ENCODE measurements at places on chromosomes 2 and 18.
A peak's percentile ranks its signal among the peaks of the same experiment; 100 is the strongest.

DNA sequence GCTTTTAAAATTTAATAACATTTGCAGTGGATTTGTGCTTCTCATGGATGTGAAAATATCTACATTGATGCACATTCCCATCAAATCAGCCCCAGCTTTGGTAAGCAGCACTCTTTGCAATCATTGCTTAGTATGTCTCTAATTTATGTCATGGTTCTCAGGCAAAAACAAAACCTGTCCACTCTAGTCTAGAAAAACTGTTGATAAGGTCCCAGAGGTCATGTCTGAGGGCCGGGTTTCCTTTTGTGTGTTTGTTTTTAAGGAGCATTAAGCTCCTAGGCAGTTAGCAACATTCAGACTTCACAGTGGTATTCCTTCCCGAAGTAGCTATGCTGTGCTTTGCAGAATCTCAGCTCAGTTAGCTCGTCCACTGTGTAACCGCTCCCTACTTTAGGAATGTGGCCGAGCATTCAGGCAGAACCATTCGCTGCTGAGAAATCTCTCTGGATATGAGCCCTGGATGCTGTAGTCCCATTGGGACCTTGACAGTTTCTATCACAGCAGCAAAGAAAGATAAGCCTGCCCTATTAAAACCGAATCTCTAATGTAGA is 4.0 kb downstream of the DIPK1C start:
- DNase-seq = no peak

GRCh38 chr18:73670039-73670438 is 477.6 kb downstream of the FBXO15 start:
- no peak for DNase-seq

DNA sequence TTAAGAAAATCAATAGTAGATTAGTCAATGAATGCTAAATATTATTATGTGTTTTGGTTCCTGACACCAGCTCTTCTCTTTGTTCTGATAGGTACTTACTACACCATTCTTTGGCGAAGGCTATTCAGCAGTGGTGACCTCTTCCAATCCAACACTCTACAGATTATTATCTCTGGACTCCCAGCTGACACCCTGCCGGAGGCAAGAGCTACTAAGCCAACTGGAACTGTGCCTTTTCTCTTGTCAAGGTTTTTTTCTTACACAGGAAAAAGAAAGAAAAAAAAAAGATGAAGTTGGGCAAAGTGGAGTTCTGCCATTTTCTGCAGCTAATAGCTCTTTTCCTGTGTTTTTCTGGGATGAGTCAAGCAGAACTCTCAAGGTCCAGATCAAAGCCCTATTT is 11.7 kb downstream of the CDH7 start:
- DNase-seq = no peak

- DNase-seq = no peak
Observed at GRCh38 chr2:221235941-221236340, 336.2 kb downstream of the EPHA4 start.

GRCh38 chr2:29954316-29954715 is 32.9 kb upstream of the ALK start:
- DNase-seq = no peak

- no peak for DNase-seq
Observed at GRCh38 chr18:43904209-43904837, 627.0 kb upstream of the SYT4 start.

GRCh38 chr18:49819823-49820671 is 6.7 kb upstream of the ACAA2 start:
- DNase-seq = no peak

DNA sequence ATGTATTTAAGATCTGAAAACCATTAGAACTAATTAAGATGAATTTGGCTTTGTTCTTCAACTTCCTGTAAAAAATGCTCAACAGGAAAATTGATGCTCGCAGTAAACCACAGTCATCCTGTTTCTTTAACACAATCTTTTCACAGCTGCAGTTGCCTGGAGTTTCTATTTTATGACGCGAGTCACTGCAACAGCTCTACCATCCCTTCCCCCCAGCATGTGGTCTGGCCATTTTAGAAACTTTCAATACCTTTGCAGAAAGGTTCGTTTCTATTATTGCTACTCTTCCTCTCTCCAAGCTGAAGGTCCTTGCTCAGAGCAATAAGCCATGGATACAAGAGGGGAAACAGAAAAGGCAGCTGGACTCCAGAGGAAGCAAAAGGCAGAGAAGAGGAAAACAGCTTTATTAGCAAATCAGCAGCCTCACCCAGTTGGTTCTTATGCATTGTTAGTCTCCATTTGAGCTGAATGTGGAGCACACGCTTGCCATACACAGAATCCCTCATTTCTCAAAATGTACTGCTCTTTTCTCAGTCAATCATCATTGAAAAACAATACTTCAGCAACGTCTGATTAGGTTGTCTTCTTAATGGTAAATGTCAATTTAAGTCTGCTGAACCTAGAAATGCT is 3.9 kb downstream of the WIPF1 start:
- DNase-seq = peak; percentile 47

GRCh38 chr2:55152475-55153412 is 79.3 kb downstream of the CLHC1 start:
- DNase-seq = no peak

DNA sequence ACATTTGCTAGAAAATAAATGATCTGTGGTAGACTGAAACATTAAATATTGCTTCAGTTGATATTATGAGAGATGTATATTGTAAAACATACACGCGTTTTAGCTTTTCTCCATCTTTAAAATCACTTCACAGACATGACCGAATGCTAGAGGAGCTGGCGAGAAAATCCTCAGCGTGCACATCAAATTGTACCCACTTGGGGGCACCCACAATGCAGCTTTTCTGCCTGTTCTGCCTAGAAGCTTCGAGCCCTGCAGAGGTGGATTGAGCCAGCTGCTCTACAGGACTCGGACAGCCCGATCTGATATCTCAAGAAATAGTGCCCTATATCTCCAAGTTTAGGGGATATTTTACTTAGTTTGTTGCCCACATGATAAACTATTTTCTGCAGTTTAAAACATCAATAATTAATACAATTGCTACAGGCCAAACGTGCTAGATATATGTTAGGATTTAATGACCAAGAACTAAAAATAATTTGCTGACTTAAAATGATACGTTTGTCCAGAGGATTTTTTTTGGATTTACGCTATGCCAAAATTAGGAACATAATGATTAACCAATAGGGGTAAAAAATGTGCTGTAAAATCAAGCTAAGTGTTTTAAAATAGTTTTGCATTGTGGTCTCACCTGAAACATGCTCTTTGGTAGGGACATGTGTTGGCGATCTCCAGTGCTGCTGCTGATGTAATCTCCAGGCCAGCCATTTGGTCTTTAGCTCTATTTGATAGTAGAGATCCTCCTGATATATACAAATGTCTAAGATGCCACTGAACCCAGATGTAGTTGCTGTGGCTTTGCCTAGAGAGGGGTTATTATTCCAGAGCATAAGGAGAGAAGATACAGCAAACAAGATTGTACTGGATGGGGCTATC is 22.3 kb upstream of the ATP5MC3 start:
- peak; percentile 35 for DNase-seq

DNA sequence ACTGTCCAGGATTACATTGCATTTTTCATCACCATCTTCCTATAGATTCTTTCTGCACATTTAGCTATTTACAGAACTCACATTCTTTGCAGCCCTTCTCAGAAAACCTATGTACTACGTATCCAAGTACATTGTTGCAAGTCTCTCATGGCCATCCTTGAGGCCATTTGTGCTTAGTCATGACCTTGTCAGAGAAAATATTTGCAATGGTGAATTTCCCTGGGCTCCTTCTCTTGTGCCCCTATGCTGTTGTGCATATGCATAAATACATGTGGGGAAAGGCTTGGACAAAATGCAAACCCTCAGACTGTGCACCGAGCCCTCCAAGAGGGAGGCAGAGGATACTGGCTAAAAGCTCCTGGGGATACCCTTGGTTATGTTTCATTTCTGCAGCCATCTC is 19.5 kb downstream of the IL36A start:
- DNase-seq = no peak

DNA sequence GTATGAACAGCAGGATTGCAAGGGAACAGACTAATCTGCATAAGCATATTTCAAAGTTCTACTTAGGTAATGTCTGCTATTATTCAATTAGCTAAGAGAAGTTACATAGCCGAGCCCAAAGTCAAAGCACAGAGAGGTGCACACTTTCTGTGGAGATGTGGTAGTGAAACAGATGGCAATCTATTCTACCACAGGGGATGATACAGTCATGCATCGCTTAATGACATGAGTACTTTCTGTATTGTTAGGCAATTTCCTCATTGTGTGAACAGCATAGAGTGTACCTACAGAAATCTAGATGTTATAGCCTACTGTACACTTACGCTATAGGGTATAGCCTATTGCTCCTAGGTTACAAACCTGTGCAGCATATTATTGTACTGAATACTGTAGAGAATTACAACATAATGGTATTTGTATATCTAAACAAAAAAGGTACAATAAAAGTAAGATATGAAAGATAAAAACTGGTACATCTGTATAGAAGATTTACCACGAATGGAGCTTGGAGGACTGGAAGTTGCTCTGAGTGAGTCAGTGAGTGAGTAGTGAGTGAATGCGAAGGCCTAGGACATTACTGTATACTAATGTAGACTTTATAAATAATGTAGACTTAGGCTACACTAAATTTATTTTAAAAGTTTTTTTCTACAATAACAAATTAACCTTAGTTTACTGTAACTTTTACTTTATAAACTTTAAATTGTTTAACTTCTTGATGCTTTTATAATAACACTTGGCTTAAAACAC is 197.6 kb downstream of the MBD5 start:
- DNase-seq = no peak

DNA sequence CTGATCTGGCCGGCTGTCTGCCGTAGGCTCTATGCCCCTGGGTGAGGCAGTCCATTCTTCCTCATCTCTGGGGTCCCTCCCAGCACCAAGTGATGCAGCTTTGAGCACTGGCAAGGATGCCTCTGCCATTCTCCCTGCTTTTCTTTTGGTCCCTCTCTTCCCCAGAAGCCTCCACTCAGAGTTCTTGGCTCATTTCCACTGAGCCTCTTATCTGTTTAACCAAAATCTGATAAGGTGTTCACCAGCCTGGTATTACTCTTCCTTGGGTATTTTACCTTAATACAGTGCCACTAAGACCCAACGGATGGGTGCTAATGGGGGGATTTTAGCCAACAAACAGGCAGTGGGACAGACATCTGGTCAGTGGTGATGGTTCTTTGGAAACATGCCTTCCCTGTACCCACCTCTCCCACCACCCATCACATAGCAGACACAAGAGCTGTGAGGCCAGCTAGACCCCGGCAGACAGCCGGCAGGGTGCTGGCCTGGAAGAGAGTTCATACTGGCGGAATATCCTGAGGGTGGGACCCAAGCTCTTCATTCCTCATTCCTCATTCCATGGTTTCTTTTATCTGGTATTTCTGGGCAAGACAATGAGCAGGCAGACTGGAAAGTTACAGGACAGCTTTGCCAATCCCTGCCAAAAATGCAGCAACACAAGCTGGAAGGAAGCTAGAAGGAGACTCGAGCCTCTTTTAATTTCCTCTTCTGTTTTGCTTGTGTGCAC is 34.6 kb downstream of the ZBTB7C start:
- DNase-seq = no peak

DNA sequence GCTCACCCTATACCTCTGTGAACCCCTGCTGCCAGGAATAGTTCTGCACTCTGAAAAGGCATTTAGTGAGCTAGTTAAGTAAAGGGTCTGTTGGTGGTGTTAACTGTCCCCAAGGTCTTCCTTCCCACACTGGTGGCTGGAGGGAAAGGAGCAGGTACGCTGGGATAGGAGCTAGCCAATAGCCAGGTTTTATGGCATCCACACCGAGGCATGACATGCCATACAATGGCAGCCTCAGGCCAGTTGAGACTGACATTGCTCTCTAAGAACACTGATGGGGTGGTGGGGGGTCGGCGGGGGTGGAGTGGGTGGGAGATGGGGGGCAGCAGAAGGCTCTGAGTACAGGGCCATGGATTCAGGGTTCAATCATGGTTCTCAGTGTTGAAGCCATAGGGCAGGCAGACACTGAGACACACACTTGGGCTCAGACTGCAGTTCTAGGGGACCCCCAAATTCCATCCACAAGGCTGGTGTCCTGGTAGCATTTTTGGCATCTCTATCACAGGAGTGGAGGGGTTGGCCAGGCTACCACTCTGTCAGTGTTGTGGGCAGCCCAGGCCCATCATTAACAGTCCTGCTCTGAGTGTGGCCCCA is 136.0 kb downstream of the CTIF start:
- no peak for DNase-seq

DNA sequence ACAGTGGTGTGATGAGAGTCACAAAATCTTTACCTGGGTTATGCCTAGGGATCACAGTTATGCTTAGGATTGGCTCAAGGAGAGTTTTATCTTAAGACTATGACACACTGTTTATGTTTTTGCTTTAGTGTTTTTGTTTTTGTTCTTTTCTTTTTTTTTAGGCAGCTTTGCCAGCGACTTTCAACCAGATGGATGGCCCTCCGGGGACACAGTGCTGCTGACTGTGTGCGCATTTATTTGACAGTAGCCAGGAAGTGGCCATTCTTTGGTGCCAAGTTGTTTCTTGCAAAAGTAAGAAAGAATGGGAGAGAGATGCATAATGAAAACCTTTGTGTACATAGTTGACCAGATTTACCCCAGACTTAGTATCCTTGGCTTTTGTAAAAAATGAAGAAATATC is 15.1 kb upstream of the DYNC2LI1 start:
- no peak for DNase-seq

DNA sequence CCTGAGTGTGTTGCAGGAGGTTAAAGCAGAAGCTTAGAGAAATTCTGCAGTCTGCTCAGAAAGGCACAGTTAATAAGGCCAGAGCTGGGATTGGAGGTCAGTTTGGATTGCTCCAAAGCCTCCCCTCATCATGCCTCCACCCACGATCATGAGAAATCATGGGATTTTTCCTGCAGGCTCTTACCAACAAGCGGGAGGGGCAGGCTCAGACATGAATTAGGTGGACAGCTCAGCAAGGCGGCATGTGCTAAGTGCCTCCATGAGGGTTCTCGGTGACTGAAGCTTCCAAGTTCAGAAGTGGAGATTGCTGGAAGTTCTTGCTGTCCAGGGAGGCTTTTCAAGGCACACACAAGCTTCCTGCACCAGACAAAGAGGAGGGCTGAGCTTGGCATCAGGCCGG is 163.8 kb downstream of the SETBP1 start:
- DNase-seq = no peak

DNA sequence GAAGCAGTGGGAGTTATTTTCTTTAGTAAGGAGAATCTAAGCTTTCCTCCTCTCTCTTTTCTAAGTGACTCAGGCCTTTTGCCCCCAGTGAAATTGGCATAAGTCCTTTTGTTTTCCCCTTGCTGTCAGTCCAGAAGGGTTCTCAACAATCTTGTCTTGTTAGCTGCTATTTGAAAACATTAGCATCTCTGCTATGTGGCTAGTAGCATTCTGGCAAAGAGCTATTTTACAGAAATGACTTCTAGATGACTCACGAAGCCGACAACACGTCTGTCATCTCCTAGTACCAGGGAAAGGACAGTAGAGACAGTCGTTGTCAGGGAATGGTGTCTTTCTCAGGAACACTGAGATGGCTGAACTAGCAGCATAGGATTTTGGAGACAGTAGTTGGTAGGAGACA is 14.7 kb downstream of the SMARCAL1 start:
- no peak for DNase-seq

- no peak for DNase-seq
Observed at GRCh38 chr2:4381773-4382172, 678.4 kb downstream of the DCDC2C start.

All from stimulated activated CD4-positive, alpha-beta T cell treated with anti-CD3 and anti-CD28 coated beads, Interleukin-4, amount 100 ng/mL, for 48 hours (primary cell).